ENCODE measurements at places on chromosomes 3 and 15.
A peak's percentile ranks its signal among the peaks of the same experiment; 100 is the strongest.

GRCh38 chr15:96352604-96353405, 22.3 kb downstream of the NR2F2 start:
- no peak for DNase-seq

- no peak for DNase-seq
Measured at GRCh38 chr3:55505776-55506175, 18.7 kb upstream of the WNT5A start.

DNA sequence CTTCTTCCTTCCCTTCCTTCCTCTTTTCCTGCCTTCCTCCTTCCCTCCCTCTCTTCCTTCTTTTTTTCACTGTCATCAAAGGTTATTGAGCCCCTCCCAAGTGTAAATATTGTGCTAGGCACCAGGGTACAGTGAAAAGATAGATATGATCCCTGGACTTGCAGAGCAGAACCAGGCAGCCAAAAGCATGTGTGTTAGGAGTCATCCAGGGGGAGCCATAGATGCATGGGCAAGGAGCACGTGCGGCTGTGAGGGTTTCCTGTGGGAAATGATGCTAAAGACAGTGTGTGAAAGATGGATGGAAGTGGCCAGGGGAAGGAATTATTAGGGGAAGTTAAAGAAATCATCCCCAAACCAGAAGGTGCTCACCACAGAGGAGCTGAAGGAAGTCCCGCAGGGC, 65.2 kb downstream of the NR2F2 start:
- no peak for DNase-seq

- no peak for DNase-seq
Measured at GRCh38 chr15:83516935-83517334, 69.8 kb downstream of the SH3GL3 start.

DNA sequence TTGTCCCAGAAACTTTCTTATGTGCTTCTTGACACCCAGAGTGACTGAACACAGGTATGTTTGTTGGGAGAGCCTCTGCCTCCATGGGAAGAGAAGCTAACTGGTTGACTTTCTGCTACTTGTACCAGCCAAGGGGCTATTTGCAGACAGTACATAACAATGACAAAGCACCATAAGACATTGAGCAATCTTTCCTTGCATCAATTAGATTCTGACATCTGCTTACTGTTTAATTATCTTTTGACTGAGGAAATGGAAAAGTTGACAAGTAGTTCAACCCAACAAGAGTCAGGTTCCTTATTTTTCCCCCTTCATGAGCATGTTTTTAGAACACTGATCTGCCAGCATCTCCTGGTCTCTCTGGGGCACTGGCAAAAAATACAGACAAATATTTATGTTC, 157.7 kb downstream of the RPLP1 start:
- DNase-seq = no peak

GRCh38 chr3:43909149-43909548, 218.4 kb downstream of the ABHD5 start:
- no peak for DNase-seq

GRCh38 chr15:29687204-29687815, 135.0 kb downstream of the TJP1 start:
- no peak for DNase-seq

GRCh38 chr3:52743152-52743551, 27.6 kb downstream of the NEK4 start:
- no peak for DNase-seq

- DNase-seq = peak; percentile 44
Measured at GRCh38 chr3:13002398-13003124, 70.7 kb downstream of the IQSEC1 start.

DNA sequence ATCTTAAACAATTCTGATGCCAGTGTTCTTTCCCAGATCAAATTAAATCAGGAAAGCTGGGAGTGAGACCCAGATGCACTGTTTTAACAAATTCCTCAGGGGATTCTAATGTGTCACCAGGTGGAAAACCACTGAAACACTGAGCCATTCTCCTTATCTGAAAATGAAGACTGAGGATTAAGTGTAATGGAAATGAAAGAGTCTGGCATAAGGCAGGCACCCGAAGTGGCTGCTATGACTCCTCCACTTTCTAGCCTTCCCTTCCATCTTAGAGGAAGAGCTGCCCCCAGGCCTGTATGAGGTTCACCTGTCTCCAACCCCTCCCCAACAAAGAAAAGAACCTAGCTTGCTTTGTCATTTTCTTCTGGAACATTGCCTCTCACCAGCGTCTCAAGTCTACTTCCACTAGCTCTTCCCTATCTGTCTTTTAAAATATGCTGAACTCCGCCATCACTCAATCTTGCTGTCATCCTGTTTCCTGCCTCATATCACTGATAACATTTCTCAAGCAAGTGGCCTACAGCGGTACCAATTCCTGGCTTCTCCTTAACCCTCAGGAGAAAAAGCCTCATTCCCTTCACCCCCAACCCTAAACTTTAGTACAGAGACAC, 13.7 kb upstream of the ABHD2 start:
- no peak for DNase-seq

- DNase-seq = no peak
Measured at GRCh38 chr15:75076277-75076676, 52.9 kb downstream of the PPCDC start.

DNA sequence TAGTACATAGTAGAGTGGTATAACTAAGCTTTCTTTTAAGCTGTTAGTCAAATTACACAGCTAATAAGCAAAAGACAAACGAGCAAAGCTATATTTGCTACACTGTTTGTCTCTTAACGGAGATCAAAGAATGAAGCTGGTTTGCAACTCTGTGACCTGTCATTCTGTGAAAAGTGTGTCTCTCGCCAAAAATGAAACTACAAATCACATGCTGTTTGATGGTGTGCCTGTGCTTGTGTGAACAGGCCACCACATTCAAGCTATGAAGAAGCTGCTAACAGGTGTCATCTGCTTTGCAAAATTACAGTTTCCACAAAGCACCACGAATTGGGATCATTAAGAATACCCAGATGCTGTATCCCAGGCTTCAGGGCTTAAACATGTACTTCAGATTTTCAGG, 667.8 kb upstream of the NAALADL2 start:
- no peak for DNase-seq

GRCh38 chr15:72783004-72783639, 436 bp downstream of the ADPGK start:
- peak; percentile 36 for DNase-seq

GRCh38 chr15:51162865-51163762, 68.4 kb upstream of the TNFAIP8L3 start:
- peak; percentile 57 for DNase-seq

DNA sequence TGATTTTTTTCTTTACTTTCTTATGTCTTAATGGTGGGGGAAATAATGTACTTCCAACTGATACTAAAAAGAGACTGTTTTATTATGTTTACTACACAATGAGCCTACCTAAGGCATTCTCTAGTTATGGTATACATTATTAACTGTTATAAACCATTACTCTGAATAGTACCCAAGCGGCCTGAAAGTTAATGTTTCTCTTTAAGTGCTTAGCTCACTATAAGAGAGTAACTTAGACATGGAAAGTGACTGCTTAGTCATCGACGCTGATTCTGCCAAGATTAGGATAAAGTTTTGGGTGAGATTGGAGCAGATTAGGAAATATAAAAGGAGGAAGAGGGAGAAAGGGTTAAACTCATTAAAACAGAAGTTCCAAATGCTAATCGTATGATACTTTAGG, 365.0 kb downstream of the NLGN1 start:
- no peak for DNase-seq

- DNase-seq = no peak
Measured at GRCh38 chr3:71047616-71048531, 535.7 kb downstream of the FOXP1 start.

- DNase-seq = peak; percentile 13
Measured at GRCh38 chr3:194640829-194641228, 7.6 kb upstream of the TMEM44 start.

DNA sequence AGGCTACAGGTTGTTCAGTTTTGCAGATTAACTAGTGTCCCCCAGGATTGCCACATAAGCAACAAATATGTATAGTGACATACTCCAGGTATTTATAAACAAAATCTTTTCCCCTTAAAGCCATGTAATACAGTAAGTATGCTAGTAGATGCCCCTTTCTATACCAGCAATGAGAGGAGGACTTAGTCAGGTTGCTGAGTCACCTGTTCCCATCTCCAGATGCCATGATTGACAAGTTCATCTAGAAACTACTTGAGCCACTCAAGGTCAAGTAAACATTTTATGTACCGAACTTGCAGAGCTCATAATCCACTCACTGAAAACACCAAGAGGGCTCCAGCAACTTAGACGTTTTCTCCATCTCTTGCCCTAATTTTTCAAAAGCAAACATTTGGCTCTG, 18.2 kb downstream of the SLC9A9 start:
- no peak for DNase-seq

DNA sequence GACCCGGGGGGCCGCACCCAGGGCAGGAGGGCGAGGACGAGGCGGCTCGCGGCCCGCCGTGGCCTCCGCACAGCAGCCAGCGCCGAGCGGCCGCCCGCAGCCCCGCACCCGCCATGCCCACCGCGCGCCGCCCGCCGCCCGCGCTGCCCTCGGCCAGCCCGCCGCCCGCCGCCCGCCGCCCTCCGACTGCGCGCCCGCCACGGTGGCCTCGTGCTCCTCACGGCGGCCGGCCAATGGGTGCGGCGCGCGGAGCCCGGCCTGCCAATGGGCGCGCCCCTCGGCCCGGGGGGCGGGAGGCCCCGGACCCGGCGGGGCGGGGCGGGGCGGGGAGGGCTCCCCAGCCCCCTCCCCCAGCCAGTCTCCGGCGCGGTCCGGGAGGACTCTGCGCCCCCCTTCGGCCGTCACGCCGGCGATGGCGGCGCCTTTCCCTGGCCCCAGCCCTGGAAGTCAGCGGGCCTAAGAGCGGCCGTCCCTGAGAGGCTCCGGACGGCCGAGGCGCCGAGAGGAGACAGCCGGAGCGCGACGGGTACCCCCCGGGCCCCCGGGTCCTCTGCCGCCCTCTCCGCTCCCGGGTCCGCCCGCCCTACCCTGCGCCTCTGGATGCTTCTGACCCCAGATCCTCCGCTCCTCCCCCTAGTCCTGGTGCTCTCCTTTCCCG, at the start of gene NT5DC2:
NT5DC2 (minus strand) TSS at position 235 of the 658 bp plus-strand sequence; CDS start at position 115, 120 bp downstream.
- DNase-seq = peak; percentile 56

- DNase-seq = no peak
Measured at GRCh38 chr3:192818126-192818525, 90.8 kb upstream of the FGF12 start.

DNA sequence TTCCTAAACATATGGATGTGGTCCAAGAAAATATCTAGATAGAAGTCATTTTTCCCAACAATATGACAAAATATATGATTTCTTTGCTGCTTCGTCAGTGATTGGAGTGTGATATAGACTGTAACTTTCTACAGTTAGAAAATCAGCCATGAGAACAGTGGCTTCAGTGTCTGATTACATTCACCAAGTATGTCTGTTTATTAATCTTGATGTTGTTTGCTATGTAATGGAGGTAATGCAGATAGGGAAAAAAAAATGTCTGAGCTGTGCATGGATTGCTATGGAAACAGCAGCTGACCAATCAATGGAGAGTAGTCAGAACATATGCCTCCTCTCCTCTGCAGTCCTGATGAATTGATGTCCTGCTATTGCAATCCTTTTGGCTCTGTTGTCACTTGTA, 72.3 kb upstream of the GAP43 start:
- no peak for DNase-seq

DNA sequence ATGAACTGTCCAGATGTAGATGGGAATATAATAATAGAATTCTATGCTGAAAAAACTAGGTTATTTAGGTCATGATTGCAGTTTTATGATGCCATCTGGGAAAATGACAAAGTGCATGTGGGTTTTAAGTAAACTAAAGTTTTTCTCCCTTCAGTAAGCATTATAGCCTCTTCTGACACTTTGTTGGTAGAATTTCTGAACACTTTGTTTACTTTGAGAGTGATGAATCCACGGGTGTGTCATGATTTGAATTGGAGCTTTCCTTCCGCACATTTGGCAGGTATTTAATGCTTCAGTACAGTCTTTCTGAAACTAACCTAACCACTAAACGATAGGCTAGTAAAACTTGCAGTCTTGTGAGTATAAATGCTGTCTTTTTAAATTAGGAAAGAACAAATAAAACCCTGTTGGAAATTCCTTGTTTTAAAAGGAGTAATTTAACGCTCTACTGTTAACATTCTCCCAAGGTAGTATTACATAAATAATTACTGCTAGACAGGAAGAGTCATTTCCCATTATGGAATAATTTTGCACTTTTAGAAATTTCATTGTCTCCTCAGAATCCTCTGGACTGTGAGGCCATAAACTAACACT, 7.0 kb downstream of the FILIP1L start:
- no peak for DNase-seq

- DNase-seq = no peak
Measured at GRCh38 chr15:39610665-39611064, 29.8 kb downstream of the THBS1 start.

GRCh38 chr3:149902498-149903139, 68.1 kb downstream of the PFN2 start:
- no peak for DNase-seq

- DNase-seq = no peak
Measured at GRCh38 chr3:188698436-188698835, 473.3 kb upstream of the TPRG1 start.

DNA sequence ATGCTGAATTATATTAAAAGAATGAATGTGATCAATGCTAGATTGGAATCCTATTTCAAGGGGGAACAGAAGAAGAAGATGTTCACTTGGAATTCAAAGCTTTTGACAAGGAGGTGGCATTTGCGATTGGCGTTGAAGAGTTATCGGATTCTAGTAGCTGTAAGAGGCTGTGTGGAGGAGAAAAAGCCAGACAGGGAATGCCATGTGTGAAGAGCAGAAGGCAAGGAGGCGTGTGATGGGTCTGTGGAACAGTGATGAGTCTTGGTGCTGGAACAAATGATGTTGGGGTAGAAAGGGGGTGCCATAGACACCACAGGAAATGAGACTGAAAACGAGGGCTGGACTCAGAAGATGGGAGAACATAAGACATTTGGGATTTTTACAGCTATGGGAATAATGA, 30.5 kb upstream of the ATP10A start:
- no peak for DNase-seq

DNA sequence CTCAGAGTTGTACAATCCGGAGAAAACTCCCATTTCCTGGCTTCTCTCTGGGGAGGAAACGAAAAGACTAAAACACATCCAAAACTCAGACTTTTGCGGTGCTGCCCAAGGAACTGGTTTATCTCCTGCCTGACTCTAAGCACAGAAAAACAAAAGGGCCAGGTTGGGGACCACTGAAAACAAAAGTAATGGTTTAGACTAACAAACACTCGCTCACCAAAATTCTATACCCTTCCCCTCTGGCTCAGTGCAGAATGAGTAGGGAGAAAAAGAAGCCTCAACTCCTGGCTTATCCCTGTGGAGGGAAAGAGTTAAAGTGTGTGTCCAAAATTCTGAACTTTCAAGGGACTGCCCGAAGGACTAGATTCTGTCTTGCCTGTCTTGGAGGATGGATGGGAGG, 173.6 kb downstream of the FGF12 start:
- DNase-seq = no peak

DNA sequence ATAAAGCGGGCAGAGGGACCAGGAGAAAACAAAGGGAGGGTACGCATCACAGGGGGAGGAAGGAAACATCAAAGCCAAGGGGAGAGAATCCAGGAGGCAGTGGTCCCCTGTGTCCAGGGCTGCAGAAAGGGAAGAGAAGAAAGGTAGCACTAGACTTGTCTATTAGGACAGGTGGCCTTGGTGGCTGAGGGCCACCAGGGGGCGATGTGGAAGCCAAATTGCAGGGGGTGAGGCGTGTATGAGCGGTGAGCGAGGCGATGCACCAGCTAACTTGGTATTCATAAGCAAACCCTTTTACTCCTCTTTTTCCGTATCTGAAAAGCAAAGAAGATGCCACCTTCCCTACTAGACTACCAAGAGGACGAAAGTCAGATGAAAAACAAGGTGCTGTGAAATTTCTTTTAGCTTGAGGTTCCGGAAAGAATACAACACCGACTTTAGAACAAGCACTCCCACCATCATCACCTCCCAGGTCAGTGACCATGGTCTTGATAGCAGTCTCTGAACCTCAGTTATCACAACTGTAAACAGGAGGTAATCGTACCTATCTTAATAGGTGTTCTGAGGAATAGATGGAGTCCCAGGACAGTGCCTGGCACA, 654.4 kb upstream of the ADAMTS9 start:
- DNase-seq = no peak

Data from CD4-positive, alpha-beta T cell treated with Interleukin-15 for 4 hours (primary cell).